ENCODE measurements at places on chromosomes 4 and X. TPM values are rescaled to one million over a fixed set of nuclear protein-coding genes. Genes with fewer than 3 reads are reported as not detected.

Gene FHDC1
- total RNA-seq = 22.3 TPM

Gene LONRF3
- total RNA-seq = not detected

Gene NOX1
- total RNA-seq = not detected

Gene BST1
- total RNA-seq = 0.54 TPM

Gene TMEM156
- total RNA-seq = not detected

Gene SPANXD
- not detected for total RNA-seq

Gene BEX3
- total RNA-seq = 224 TPM

Gene TASL
- total RNA-seq = not detected

Gene PASD1
- not detected for total RNA-seq

Measured in osteocyte (in vitro differentiated cells).